Frontal cortex (tissue), 4 donors: ENCODE measurements at places on chromosomes 4 and X.

GRCh38 chrX:24204331-24204730 lies 54.8 kb downstream of the ZFX start:
- no peak for DNase-seq

DNA sequence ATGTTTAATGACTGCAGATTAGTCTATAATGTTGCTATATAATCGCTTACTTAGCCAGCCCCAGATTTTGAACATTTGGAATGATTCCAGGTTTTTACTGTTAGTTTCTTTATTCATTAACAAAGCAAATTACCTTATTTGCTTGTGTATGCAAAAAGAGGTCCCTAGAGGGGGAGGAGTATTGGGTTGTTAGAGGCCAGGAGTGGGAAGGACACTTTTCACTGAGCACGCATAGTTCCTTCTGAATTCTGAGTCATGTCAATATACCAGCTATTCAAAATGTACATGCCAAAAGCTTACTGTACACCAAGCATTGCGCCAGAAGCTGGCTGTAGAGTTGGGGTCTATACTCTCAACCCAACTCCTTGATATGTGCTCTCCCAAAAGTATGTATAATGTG lies 5.1 kb upstream of the DGAT2L6 start:
- no peak for DNase-seq

- no peak for DNase-seq
Observed at GRCh38 chr4:176794151-176794550, 1.4 kb upstream of the VEGFC start.

GRCh38 chr4:151169223-151169622 lies 69.8 kb downstream of the RPS3A start:
- DNase-seq = peak; percentile 42

GRCh38 chr4:24476282-24476681 lies 108.1 kb downstream of the DHX15 start:
- DNase-seq = no peak

GRCh38 chr4:119124352-119124751 lies 11.3 kb upstream of the MYOZ2 start:
- no peak for DNase-seq

DNA sequence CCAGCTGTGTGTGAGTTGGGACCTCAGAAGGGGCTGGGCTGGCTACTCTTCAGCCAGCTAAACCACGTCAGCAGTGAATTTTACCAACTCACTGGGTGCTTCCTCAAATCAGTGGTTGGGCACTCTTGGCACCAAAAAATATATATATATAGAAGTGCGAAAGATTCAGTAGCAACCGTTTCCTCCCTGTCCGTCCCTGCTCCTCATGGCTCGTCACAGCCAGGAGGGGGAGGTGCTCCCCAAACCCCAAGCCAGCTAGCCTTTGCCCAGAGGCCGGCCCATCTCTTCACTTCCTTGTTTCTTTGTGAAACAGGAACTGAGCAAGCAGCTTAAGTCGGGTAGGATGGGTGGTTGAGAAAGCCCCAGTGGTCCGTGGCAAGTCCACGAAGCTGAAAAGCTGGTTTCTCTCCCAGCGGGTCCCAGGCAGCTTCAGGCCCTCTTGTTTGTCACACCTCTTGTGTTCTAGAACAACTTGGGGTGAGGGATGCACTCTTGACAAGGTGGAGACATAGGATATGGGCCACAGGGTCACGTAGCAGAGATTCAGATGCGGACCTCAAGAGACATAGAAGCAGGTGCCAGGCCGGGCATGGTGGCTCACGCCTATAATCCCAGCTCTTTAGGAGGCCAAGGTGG lies 6.8 kb upstream of the SASH3 start:
- no peak for DNase-seq
